ENCODE measurements at places on chromosomes 16 and 17.

- no peak for DNase-seq
Observed at GRCh38 chr17:77058016-77058415, 82.8 kb upstream of the SEC14L1 start.

DNA sequence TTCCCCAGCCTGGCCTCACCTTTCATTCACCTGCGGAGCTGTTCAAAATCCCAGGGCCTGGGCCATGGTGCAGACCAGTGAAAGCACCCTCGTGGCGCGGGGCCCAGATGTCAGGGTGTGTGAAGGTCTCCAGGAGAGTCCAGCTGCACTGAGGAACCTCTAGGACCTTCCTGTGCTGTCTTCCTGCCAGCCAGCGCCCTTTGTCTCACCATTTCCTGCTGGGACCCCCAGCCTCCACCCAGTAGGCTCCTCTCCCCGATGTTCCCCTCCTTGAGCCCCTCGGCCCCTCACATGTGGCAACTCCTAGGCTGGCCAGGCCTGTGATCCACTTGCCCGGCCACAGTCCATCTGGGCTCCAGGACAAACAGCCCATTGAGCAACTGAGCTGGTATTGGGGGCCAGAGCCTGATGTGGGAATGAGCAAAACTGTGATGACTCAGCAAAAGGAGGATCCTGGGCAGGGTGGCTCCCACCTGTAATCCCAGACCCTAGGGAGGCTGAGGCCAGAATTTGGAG, 677 bp downstream of the SULT1A2 start:
- DNase-seq = no peak

GRCh38 chr16:76243620-76244019, 33.6 kb upstream of the CNTNAP4 start:
- DNase-seq = no peak

DNA sequence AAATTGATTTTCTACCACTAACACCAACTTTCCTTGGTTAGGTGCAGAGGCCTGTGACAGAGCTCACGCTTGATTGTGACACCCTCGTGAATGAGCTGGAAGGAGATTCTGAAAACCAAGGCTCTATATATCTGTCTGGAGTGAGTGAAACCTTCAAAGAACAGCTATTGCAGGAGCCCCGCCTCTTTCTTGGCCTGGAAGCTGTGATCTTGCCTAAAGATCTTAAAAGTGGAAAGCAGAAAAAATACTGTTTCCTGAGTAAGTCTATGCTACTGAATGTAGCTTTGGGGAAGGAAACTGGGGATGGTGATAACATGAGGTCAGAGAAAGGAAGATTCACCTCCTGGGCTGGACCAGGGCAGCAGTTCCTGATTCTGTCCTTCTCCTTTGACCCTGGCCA, 38.3 kb downstream of the REXO5 start:
- DNase-seq = no peak

DNA sequence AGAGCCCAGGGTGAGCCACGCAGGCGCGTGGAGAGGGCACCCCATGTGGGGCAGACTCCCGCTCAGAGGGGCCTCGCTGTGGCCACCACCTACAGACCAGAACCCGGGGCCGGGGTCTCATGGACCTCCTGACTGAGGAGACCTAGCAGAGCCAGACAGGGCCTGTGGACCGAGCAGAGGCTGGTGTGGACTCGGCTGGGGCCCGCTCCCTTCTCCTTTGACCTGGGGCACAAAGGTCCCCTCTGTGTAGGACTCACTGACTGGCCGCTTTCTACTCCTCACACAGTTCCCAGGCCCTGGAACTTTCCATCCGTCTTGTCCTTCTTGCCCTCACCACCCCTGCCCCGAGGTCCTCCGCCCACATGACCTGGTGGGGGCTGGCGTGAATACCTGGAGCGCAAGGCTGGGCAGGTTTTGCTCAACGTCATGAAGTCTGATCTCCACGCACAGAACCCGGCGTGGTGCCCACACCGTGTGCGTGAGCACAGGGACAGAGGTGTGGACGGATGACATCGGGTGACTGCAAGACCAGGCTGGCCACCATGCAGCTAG, 44.7 kb upstream of the ACSF3 start:
- DNase-seq = no peak

All from NCI-H2081 treated with DMSO at 0.1 percent for 48 hours (cell line).